A673 (cell line): ENCODE measurements at places on chromosomes 5 and 9. TPM values are rescaled to one million over a fixed set of nuclear protein-coding genes. Genes with fewer than 3 reads are reported as not detected.

DNA sequence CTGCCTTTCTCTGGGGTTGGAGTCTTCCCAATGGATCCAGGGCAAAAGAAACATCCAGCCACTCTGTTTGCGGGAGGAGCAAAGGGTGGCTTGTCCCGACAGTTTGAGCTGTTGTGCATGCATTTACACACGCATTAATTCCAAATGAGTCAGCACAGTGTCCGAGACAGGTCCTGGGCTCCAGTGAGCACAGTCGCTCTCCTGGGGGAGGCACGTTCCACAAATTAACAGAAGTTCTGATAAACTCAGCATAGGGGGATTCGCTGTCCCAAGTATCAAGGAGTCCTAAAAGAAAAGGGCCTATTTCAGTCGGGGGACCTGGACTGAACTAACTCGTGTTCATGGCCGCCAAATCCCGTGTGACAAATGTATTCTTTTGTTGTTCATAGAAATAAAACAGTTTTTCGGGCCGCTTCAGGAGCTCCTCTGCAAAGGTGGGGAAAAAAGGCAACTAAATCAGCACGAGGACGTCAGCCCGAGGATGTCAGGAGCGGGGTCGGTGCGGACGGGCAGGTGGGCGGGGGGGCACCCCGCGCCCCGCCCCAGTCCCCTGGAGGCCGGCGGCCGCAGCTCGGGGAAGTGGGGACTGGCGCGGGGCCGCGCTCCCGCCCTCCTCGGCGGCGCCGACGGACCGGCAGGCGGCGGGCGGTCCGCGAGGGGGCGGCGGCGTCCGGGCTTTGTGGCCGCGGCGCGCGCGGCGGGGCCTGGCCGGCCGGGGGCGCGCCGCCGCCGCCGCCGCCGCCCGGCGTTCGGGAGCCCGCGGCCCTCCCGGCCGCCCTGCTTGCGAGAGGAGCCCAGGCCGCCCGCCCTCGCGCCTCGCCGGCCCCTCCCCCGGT is at the start of gene MSANTD3:
MSANTD3 (plus strand) TSS at position 614 of the 836 bp plus-strand sequence. CDS start 14,796 bp downstream, outside the sequence.
- peak; percentile 67 for DNase-seq

GRCh38 chr5:180137401-180138213 is 66.0 kb upstream of the RNF130 start:
- DNase-seq = no peak

DNA sequence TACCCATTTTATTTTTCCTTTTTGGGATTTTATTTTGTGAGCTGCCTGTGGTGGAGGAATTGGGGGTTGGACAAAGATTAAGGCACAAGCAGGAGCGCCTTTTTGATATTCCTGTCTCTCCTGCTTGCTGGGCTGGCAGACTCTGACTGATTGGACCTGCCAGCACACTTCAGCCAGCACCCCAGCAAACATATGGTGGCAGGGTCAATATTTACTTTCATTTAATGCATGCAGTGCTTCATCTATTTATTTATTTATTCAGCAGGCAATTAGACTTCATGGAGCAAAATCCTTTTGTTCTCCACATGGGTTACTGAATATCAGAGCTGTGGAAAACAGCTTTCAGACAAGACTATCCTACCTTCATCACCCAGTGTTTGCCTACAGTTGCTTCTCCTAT is 48.4 kb upstream of the EPB41L4A start:
- no peak for DNase-seq

TNC gene
- total RNA-seq = 202 and 206 TPM in 2 replicates

ECM2 gene
- total RNA-seq = 0.22 and 0.24 TPM in 2 replicates
